ENCODE measurements at places on chromosomes 13 and 19. TPM values are rescaled to one million over a fixed set of nuclear protein-coding genes. Genes with fewer than 3 reads are reported as not detected.
A peak's percentile ranks its signal among the peaks of the same experiment; 100 is the strongest.

- no peak for DNase-seq
Observed at GRCh38 chr13:106003651-106004050, 531.8 kb downstream of the EFNB2 start.

- DNase-seq, result no peak
Observed at GRCh38 chr13:82458169-82458568, 1424.1 kb downstream of the SLITRK1 start.

- no peak for DNase-seq
Observed at GRCh38 chr13:113566227-113566561, 18.4 kb upstream of the TFDP1 start.

GRCh38 chr13:46716821-46717220 is 80.1 kb downstream of the ESD start:
- no peak for DNase-seq

MBD3L2 gene
- not detected for total RNA-seq

MLNR gene
- total RNA-seq, result not detected

DNA sequence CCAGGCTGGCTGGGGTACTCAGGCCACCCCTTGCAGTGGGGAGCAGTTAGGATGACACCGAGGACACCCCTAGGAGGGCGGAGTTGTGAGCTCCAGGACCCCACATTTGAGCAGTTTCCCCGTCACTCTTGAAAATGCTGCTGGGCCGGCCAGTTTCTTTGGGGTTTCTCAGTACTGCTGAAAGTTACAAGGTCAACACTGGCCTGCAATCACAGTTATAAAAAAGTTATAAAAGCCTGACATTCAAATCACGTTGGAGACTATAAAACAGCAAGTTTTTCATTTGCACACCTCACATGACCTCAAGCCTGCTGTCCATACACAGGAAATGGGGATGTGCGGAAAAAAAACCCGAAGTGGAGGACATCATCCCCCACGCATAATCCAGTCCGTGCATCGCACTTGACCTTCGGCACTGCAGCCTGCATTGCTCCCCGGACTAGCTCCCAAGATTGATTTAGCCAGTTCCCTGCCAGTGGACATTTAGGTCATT is 27.0 kb downstream of the DNM2 start:
- DNase-seq, result no peak

DNA sequence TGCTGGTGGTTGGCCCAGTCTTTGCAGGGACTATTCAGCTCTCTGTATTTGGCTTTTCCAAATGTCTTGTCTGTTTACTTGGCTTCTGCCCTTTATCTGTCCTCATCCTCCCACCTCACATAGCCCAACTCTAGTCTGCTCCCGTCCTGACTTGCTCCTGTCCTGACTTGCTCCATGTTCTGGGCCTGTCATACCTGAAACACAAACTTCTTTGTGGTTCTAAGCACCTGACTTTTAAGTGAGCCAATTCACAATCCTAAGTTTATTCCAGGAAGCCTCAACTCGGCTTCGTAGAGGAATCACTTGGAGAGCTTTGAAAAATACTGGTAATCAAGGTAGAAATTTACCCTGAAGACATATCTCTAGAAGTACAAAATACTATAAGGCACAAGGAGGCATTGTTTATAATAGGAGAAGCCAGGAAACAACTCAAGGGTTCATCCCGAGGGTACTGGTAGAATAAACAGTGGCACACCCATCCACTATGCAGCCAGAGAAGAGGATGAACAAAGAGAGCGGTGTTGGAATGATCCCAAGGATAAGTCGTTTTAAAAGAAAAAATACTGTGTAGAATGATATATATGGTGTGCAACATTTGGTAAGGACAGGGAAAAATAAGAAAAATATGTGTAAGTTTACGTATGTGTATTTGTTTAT is 284.5 kb downstream of the FGF14 start:
- no peak for DNase-seq

- DNase-seq, result no peak
Observed at GRCh38 chr19:15251010-15251748, 18.9 kb upstream of the EPHX3 start.

IGFL1 gene
- total RNA-seq, result not detected

DNA sequence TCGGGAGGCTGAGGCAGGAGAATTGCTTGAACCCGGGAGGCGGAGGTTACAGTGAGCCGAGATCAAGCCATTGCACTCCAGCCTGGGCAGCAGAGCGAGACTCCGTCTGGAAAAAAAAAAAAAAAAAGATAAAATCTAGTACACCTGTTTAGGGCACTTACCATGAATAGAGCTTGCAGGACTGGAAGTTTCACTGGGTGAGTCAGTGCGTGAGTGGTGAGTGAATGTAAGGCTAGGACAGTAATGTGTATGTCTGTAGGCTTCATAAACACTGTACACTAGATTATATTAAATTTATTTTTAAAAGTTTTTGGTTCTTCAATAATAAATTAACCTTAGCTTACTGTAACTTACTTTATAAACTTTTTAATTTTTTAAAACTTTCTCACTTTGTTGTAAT is 22.9 kb downstream of the PPP5C start:
- DNase-seq, result no peak

DNA sequence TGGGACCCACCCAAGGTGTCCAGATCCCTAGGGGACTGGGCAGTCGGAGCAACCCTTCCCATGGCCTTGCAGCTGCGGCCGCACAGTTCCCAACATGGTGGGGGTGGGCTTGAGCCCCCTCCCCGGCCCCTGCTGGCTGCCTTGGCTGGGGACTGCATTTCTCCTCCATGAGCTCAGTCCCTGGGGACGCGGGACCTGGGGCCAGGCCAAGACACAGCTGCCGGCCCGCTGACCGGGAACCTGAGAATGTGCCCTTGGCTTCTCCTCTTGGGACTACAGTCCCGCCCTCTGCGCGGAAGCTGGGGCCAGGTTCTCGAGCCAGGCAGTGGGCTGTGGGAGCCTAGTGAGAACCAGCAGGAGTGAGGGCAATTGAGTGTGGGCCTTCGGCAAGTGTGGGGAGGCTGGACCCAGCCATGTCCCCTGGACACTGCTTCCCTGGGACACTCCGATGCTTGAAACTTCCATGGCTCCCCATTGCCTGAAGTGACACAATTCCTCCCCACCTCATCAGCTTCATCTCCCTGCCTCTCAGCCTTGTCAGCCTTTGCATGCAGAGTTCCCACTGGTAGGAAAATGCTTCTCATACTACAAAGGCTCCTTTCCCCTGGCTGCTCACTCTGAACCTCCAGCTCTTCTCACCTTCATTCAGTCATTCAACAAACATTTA is 13.1 kb upstream of the NOTCH3 start:
- DNase-seq, result no peak

DNA sequence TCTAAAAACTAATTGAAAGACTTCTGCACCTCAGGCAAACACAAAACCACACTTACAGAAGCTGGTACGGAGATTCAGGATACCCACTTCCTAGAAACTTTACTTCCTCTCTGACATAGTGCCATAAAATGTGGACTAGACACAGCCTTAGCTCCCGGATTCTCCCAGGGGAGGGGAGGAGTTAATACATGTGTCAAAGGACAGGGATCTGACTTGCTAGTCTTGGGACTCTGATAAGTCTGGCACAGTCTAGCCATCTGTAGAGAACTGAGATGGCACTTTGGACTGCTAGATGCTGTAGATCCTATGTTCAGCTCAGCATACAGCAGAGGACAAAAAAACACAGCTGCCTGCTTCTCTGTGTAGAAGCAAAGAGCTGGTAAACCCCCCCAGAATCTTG is 769.8 kb upstream of the MIR17HG start:
- DNase-seq, result no peak

GRCh38 chr19:6778386-6778785 is 5.9 kb downstream of the VAV1 start:
- DNase-seq, result no peak

C13orf42 gene
- not detected for total RNA-seq

- no peak for DNase-seq
Observed at GRCh38 chr19:22422211-22422610, at the start of gene ZNF98. TSS of gene ZNF98 (minus strand) at chr19:22422346. CDS start at chr19:22422224, 122 bp downstream.

RASGRP4 gene
- total RNA-seq, result not detected

GRCh38 chr19:11577451-11578257 is at the start of gene ACP5:
TSS of gene ACP5 (minus strand) at chr19:11577645. CDS start at chr19:11577317, 328 bp downstream.
- DNase-seq, result no peak

GRCh38 chr13:44058624-44059215 is 179.0 kb downstream of the LACC1 start:
- peak; percentile 26 for DNase-seq

- DNase-seq, result no peak
Observed at GRCh38 chr13:23639674-23640073, 69.5 kb downstream of the TNFRSF19 start.

DNA sequence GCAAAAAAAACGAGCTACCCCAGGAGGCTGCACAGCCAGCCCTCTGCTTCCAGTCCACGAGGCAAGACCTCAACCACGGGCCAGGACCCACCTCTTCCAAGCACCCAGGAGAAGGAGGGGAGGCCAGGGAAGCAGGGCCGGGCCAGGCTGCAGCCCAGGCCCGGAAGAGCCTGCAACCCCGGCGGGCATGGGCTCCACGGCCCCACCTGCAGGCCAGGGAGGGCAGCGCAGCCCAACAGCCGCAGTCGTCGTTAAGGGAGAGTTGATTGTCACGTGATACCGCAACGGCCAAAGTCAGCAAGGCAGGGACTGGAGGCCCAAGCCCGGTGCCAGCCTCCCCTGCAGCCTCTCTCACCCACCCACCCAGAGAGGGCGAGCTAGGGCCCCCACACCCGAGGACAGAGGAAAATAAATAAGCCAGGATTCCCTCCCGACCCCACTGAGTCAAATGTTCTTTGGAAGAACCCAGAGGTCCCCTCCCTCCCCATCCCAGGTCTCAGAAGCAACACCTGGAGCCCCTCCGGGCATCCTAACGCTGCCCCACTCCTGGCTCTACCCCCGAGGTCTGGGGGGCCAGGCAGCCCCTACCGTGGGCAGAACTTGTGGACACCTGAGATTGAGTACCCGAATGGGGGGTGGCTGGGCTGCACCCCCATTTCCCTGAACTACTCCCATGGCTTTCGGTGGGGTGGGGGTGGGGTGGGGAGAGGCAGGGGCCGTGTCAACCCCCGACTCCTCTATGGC is 5.2 kb upstream of the REXO1 start:
- DNase-seq, result no peak

GGACT gene
- 2.3 TPM for total RNA-seq

GRCh38 chr19:14012378-14012915 is 6.3 kb upstream of the RFX1 start:
- DNase-seq, result no peak

NRTN gene
- total RNA-seq, result 0.13 TPM

Data from pulmonary artery endothelial cell (primary cell).